Glutamatergic neuron (in vitro differentiated cells): ENCODE measurements at places on chromosomes 1 and 21. TPM values are rescaled to one million over a fixed set of nuclear protein-coding genes. Genes with fewer than 3 reads are reported as not detected.

DNA sequence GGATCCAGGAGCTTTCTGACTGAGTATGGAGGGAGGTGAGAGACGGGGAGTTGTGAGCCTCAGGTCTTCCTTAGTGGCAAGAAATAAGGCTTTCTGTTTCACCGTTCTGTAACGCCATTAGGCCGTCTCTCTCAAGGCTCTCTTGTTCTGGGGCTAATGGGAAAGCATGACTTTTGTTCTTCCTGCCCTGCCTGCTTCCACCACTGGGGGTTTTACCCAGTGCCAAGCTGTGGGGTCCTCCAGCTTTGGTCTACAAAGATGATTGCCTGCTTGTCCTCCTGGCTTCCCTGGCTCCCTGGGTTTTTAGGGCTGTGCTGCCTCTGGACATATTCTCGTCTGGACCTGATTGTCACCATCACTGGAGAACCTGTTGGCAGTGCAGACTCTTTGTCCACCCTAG lies 74.8 kb upstream of the TINAGL1 start:
- no peaks in the 10 kb centered on the region for H3K36me3 ChIP-seq
- DNase-seq = no peak
- H3K4me3 ChIP-seq = no peak overlapping the region
- peaks cover 8% of the 10 kb centered on the region for H3K4me1 ChIP-seq
- H3K27ac ChIP-seq = no peak overlapping the region

DNA sequence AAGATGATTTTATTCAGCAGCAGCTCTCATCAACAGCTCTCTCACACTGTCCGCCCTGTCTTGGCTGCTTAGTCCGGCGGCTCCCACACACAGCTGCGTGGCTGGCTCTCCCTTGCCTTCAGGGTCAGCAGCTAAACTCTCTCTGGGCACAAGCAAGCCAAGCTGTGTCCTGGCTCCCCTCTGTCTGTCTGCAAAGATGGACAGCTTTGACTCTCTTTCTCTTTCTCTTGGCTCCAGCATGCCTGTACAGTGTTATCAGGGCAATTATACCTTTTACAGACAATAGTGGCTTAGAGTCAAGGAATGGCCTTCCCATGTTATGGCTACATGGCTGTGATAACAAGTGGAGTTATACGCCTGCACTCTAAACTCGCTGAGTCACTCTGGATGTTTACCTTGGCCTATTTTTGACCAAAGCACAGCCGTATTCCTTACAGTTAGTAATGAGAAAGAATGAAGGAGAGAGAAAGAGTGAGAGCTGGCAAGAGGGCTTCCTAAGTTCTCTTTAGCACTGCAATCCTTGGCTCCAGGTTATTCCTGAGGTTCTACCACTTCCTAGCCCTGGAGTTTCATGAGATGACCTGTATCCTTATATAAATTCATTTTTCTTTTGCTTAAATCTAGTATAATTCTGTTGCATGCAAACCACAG lies 59.9 kb upstream of the ZSWIM5 start:
- H3K36me3 ChIP-seq = peaks cover 13% of the 10 kb centered on the region
- peaks cover 2% of the 10 kb centered on the region for H3K27me3 ChIP-seq
- H3K27ac ChIP-seq = no peak overlapping the region

- H3K4me3 ChIP-seq = no peak overlapping the region
- no peak for DNase-seq
- H3K36me3 ChIP-seq = no peaks in the 10 kb centered on the region
- no peaks in the 10 kb centered on the region for H3K4me1 ChIP-seq
- peaks cover 2% of the 10 kb centered on the region for H3K27me3 ChIP-seq
Measured at GRCh38 chr1:236854605-236854983, 59.5 kb downstream of the MTR start.

Gene RGSL1
- not detected for total RNA-seq

Gene CCDC27
- total RNA-seq = not detected
